Activated T-cell treated with anti-CD3 and anti-CD28 coated beads, Interleukin-2, amount 50 U/mL, for 72 hours (primary cell): ENCODE measurements at places on chromosomes 11 and 22.

- no peak overlapping the region for H3K27ac ChIP-seq
- no peaks in the 10 kb centered on the region for H3K4me1 ChIP-seq
- no peak overlapping the region for H3K4me3 ChIP-seq
- no peak for DNase-seq
- peaks cover 7% of the 10 kb centered on the region for H3K27me3 ChIP-seq
These were observed 257.2 kb downstream of the ST3GAL4 start for GRCh38 chr11:126612671-126613070.

- H3K36me3 ChIP-seq, result no peaks in the 10 kb centered on the region
- no peak overlapping the region for H3K4me3 ChIP-seq
- H3K27me3 ChIP-seq, result no peaks in the 10 kb centered on the region
- DNase-seq, result no peak
These were observed 75.4 kb downstream of the CCDC81 start for GRCh38 chr11:86449993-86450629.

GRCh38 chr11:68199295-68199987, 13.7 kb downstream of the KMT5B start:
- peak overlapping the region; percentile 72 for H3K27ac ChIP-seq
- no peak overlapping the region for H3K4me3 ChIP-seq

- no peak overlapping the region for H3K4me3 ChIP-seq
- H3K27me3 ChIP-seq, result peaks cover 10% of the 10 kb centered on the region
- no peaks in the 10 kb centered on the region for H3K4me1 ChIP-seq
- no peak for DNase-seq
- H3K27ac ChIP-seq, result no peak overlapping the region
- no peaks in the 10 kb centered on the region for H3K36me3 ChIP-seq
These were observed 11.3 kb downstream of the IZUMO1R start for GRCh38 chr11:94315664-94316063.

DNA sequence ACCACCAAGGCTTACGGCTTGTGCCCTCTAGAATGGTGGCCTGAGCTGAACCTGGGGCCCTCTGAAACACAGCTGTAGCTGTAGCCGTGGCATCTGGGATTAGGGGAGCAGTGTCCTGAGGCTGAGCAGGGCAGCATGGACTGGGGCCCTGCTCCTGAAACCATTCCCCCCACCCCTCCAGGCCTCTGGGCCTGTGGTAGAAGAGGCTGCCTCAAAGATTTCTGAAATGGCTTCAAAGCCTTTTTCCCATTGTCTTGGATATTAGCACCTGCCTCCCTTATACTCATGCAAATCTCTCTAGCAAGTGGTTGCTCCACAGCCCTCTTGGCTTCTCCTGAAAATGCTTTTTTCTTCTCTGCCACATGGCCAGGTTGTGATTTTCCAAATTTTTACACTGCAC, 106.9 kb downstream of the CTNND1 start:
- H3K36me3 ChIP-seq, result no peaks in the 10 kb centered on the region
- H3K27ac ChIP-seq, result no peak overlapping the region
- peaks cover 13% of the 10 kb centered on the region for H3K27me3 ChIP-seq
- H3K4me3 ChIP-seq, result no peak overlapping the region
- no peak for DNase-seq

- DNase-seq, result no peak
- H3K27me3 ChIP-seq, result peaks cover 31% of the 10 kb centered on the region
- H3K27ac ChIP-seq, result no peak overlapping the region
- peaks cover 15% of the 10 kb centered on the region for H3K4me1 ChIP-seq
- peaks cover 2% of the 10 kb centered on the region for H3K36me3 ChIP-seq
These were observed 35.7 kb downstream of the EIF3F start for GRCh38 chr11:8022876-8023275.

DNA sequence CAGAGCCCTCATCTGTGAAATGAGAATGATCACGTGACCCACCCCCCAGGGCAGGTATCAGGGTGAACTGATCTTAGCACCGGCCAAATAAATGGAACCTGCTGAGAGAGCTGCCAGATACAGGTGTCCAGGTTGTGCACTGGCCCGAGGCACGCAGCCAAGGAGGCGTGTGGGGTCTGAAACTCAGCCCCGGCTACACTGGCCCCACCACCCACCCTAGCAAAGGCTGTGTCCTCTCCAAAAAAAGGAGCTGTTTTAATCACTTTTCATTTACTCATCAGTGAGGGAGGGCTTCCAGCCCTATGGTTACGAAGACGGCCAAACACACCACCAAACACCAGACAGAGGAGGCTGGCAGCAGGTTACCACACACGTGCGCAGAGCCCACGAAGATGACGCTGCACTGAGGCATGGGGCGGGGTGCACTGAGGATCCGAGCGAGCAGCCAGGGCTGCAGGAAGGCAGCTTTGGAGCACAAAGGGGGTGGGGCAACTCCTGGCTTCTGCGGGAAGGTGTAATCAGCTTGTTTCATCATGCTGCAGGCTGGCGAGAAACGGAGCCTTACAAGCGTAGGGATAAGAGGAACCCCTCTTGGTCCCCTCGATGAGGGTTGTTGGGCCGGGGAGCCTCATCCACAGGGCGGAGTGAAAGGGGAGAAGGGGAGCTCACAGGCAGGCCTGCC, 19.5 kb upstream of the SLC22A12 start:
- H3K4me3 ChIP-seq, result no peak overlapping the region
- H3K27ac ChIP-seq, result no peak overlapping the region
- no peaks in the 10 kb centered on the region for H3K4me1 ChIP-seq
- no peaks in the 10 kb centered on the region for H3K36me3 ChIP-seq
- H3K27me3 ChIP-seq, result peaks cover 6% of the 10 kb centered on the region
- DNase-seq, result no peak

DNA sequence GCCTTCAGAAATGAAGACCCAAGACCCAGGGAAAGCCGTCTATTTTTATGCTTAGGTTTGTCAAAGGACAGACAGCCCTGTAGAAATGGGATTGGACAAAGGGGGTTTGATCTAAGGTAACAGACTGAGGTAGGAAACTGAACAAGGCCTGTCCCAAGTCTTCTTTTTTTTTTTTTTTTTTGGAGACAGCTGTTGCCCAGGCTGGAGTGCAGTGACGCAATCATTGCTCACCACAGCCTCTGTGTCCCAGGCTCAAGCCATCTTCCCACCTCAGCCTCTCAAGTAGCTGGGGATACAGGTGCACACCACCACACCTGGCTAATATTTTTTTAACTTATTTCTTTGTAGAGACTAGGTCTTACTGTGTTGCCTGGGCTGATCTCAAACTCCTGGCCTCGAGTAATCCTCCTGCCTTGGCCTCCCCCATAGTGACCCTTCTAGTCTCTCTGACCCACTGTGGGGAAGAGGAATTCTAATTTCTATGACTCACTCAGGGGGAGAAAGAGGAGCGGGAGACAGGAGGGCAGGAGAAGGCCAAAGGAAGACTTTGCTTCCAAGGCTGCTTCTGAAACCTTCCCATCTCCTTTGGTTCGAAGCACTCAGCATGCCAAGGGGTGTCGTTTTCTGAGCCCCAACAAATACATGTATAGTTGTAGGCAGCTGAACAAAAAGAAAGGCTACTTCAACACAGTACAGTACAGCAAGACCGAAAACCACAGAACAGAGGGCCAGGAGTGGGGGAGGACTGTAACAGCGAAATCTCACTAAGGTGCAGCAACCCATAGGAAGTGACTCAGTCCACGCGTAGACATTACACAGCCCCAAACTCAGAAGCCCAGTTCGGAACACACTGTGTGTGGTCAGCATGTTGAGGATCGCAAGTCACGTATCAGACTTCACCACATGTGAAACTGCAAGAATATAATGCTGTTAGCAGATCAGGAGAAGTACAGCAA, 872 bp downstream of the TMA7B start:
- peak overlapping the region; percentile 92 for H3K27ac ChIP-seq
- peaks cover 71% of the 10 kb centered on the region for H3K4me1 ChIP-seq
- peaks cover 22% of the 10 kb centered on the region for H3K36me3 ChIP-seq
- H3K4me3 ChIP-seq, result peak overlapping the region; percentile 89
- H3K27me3 ChIP-seq, result no peaks in the 10 kb centered on the region

- H3K27ac ChIP-seq, result no peak overlapping the region
- H3K36me3 ChIP-seq, result no peaks in the 10 kb centered on the region
- no peak for DNase-seq
- no peak overlapping the region for H3K4me3 ChIP-seq
- no peaks in the 10 kb centered on the region for H3K27me3 ChIP-seq
These were observed 254.8 kb downstream of the GUCY1A2 start for GRCh38 chr11:106763501-106763900.

DNA sequence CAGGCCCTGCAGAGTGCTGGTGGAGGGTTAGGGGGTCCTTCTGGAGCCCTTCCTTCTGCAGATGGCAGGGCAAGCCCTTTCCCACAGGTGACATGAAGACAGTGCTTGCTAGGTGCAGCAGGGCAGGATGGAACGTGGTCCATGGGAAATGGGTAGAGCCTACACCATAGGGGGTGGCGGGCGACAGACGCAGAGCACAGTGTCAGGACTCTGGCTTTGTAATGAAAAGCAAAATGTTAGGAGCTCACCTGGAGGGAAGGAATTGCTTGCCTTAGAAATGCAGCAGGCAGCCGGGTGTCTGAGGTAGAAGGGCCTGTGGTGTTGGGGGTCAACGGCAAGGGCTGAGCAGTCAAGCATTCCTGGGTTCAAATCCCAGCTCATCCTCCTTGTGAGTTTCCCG, 54.9 kb downstream of the ARHGAP8 start:
- no peak overlapping the region for H3K27ac ChIP-seq
- H3K36me3 ChIP-seq, result no peaks in the 10 kb centered on the region
- H3K4me3 ChIP-seq, result no peak overlapping the region

- H3K4me1 ChIP-seq, result no peaks in the 10 kb centered on the region
- no peak overlapping the region for H3K4me3 ChIP-seq
- H3K27me3 ChIP-seq, result no peaks in the 10 kb centered on the region
- H3K27ac ChIP-seq, result no peak overlapping the region
- no peak for DNase-seq
These were observed 22.8 kb upstream of the GPR83 start for GRCh38 chr11:94424011-94424410.

GRCh38 chr11:75320046-75320618, 31.3 kb downstream of the ARRB1 start:
- H3K4me1 ChIP-seq, result peaks cover 32% of the 10 kb centered on the region
- no peak overlapping the region for H3K4me3 ChIP-seq
- no peak for DNase-seq

- no peak overlapping the region for H3K4me3 ChIP-seq
- H3K27ac ChIP-seq, result no peak overlapping the region
- H3K4me1 ChIP-seq, result no peaks in the 10 kb centered on the region
- H3K36me3 ChIP-seq, result no peaks in the 10 kb centered on the region
These were observed 448.7 kb downstream of the RAB38 start for GRCh38 chr11:87726506-87726905.

- H3K4me1 ChIP-seq, result peaks cover 59% of the 10 kb centered on the region
- H3K36me3 ChIP-seq, result peaks cover 18% of the 10 kb centered on the region
- no peak for DNase-seq
- H3K27me3 ChIP-seq, result no peaks in the 10 kb centered on the region
These were observed 11.2 kb upstream of the BIRC3 start for GRCh38 chr11:102306048-102306597.
